Stimulated activated CD4-positive, alpha-beta T cell treated with anti-CD3 and anti-CD28 coated beads, TNF-alpha, amount 100 ng/mL, for 1 hour (primary cell): ENCODE measurements at places on chromosomes 7 and 10.

- no peak for DNase-seq
These were observed 83.0 kb downstream of the SGMS1 start for GRCh38 chr10:50540826-50541122.

- DNase-seq: no peak
These were observed 354.8 kb upstream of the CELF2 start for GRCh38 chr10:10662716-10663408.

DNA sequence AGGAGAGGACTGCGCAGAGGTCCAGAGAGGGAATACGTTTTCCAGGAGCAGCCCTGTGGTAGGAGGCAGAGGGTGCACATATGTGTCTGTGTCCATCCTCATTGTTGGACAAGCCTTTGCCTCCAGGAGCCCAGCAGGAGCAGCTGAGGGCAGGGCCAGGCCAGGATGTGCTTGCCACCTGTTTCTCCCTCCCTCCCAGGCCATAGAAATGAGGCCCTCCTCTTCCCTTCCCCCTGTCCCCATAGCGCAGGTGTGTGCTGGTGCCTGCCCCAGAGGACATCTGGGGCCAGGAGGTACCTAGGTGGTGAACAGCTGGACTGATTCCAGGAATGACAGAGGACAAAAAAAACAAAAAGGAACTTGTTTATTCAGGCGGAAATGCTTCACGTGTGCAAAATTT is 10.5 kb upstream of the CXCL12 start:
- DNase-seq: no peak

GRCh38 chr7:44540592-44541027 is 520 bp downstream of the NPC1L1 start:
- no peak for DNase-seq

GRCh38 chr7:4115941-4116610 is 566.0 kb upstream of the FOXK1 start:
- DNase-seq: no peak

GRCh38 chr7:132424821-132425724 is 151.2 kb downstream of the PLXNA4 start:
- DNase-seq: no peak

GRCh38 chr10:112490545-112490944 is 43.5 kb downstream of the VTI1A start:
- no peak for DNase-seq

DNA sequence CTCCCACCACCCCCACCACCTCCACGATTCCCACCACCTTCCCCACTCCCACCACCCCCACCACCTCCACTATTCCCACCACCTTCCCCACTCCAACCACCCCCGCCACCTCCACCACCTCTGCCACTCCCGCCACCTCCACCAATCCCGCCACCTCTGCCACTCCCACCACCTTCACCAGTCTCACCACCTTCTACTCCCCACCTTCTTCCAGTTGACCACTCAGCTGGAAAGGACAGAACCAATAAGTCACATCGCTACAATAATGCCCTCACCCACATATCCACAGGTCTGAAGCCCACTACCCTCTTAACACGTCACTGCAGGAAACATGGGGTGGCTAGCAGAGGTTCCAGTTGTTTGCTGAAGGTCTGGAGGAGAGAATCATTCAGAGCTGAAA is 93.5 kb upstream of the PAX2 start:
- DNase-seq: no peak

DNA sequence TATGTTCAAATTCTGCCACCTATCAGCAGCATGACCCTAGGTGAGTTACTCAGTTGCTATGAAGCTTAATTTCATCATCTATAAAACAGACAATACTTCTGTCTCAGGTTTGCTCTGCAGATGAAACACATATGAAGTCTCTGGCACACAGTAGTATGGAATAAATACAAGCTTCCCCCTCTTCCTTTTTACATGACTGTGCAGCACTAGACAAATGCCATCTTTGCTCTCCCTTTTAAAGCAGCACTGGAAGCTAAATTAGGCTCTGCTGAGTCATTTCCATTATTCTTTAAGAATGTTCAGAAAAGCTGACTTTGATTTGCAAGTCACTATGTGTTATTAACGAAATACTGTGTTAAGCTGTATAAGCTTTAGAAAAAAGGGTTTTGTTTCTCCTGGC is 40.7 kb upstream of the ANAPC16 start:
- DNase-seq: no peak

DNA sequence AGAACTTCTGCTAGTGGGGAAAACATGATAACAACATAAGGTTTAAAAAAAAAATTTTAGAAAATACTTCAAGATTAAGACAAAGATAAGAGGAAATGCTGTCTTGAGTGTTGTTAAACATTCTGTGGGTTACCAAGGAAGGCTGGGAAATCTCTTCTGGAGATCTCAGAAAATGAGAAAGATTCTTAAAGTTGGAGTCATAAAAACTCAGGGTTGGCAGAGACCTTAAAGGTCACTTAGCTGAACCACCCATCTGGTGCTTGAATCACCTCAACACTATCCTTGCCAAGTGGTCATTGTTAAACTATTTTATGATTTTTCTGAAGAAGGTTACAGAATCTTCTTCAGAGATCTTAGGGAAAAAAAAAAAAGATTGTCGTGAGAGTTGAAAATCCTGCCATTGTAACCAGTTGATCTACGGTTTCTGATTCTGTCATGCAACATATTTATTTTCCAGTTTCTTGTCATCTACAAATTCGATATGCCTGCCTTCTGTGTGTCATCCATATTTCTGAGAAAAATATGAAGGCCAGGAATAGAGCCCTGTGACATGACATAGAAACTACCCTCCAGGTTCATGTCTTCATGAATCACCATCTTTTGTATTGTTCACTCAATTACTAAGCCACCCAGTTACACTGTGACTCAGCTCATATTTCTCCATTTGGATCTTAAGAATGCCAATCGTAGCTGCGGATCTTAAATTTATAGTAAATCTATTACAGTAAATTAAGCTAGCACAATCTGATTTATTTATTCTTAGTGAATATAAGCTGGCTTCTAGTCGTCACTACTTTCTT is 179.2 kb downstream of the ST7 start:
- DNase-seq: no peak
